Inflammatory macrophage treated with lipopolysaccharide for 1 hour (primary cell): ENCODE measurements at places on chromosomes 12 and 14.

DNA sequence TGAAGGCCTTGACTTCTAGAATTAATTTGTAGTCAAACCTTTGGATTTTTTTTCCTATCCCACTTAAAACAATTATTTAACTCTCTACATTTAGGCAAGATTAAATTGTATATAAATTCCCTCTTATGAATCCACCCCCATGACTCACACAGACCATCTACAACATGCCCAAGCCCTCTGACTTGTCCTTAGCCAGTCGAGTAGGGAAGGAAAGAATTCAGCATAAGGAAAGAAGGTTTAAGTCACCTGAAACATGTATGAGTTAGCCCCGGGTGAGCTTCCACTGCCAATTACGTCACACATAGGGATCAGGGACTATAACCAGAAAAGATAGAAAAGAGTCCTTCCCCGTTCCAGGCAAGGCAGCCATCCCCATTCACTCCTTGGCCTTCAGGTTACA lies 14.9 kb upstream of the RESF1 start:
- DNase-seq: no peak

DNA sequence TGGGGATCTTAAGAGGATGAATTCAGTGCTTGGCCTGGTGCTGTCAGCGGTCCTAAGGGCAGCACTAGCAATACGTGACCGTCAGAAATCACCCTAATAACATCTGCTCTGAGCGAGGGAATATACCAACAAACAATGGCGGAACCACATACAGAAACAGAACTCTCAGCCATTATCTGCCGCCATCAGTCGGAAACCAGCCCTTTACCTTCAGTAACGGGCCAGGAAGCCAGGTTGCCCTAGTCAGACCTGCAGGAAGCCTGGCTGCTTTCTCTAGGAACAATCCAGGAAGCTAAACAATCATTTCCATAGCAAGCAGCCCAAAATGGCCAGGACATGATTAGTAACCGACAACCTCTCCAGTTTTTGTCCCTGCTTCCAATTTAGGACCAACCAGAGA lies 5.6 kb downstream of the CDCA4 start:
- DNase-seq: no peak

DNA sequence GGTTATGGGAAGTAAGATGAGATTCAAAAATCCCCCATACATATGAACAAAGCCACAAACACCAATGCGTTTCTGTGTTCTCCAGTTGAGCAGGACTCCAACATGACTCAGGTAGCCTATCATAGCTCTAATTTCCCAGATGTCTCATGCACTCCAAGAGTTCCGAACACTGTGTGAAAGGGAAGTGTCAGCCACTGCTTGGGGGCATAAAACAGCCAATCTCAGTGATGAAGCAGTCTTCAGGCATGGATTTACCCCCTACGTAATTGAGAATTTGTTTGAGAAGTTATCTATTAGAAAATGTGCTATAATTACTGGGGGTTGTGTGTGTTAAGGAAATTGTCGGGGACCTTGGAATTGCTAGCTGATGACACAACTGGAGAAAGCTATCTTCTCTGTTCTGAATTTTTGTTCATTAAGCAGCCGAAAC lies 153.9 kb upstream of the AVPR1A start:
- no peak for DNase-seq

- peak; percentile 56 for DNase-seq
Observed at GRCh38 chr12:89370421-89370831, 18.1 kb upstream of the DUSP6 start.

DNA sequence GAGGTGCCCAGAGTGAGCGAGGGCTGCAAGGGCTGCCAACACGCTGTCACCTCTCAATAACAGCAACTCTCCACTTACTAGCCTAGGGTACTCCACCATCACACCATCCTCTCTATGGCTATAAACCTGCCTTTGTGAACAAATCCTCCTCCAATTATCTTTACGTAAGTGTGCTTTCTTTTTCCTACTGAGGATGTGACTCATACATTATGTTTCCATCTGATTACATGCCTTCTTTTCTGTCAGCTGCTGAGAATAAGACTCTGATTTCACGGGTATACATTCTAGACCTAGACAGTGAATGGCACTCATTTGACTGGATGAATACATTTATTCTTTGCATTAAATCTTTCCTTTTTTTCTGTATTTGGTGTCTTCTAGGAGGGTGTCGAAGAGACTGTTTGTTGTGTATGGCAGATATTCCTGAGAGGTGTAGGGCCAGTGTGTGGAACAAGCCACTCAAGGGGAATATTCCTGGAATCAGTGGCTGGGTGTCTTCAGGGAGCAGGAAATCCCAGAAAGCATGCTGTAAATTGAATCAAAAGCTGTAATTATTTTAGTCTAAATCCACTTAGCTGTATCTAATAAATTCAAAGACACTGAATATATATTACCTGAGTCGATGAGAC lies 327.3 kb upstream of the TMTC1 start:
- DNase-seq: no peak

- DNase-seq: no peak
Observed at GRCh38 chr12:90947869-90948268, 7.1 kb downstream of the CCER1 start.

DNA sequence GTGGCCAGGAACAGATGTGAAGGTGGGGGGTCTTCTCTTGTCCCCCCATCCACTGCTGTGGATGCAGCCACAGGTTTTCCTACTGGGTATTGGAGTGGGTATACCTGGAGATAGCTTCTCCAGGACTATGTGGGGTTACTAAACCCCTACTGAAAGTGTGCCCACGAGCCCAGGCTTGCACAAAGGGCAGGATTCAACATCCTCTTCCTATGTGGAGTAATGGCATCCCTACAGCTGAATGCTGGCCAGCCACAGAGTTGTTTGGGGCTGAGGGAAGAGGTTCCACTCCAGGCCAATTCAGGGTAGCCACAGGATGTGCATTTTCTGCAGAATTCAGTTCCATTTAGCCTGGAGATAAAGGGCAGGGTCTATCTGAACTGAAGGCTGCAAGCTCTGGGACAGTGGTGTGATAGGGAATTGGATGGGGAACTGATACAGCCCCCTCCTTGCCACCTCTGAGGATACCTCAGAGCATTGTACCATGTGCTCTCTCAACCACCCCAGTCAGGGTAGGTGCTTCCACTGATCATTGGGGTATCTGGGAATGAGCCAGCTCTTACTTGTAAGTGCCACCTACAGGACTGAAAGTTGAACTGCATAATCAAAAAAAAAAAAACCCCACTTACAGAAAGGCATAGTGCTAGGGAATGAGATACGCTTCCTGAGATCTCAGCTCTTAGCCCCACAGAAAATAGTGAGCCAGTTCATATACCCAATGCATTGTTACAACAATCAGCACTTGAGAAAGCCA lies 187.1 kb downstream of the KITLG start:
- peak; percentile 49 for DNase-seq

GRCh38 chr12:14883686-14884085 lies 2.0 kb downstream of the MGP start:
- no peak for DNase-seq

DNA sequence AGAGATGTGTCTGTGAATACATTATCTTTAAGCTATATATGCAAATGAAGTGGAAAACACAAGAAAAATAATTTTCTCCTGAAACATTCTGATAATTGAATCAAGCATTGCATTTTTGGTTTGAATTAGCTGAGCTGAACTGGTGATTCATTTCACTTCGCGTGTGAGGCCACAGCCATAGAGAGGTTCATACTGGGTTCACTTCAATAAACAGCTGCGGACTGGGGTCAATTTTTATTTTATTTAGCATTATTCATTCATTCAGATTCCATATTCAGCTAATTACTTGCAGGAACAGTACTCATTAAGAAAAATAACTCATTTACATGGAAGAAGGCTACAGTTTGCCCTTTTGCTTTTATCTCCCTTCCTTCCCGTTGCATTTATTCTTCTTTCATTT lies 195.2 kb upstream of the LRIG3 start:
- no peak for DNase-seq

- no peak for DNase-seq
Observed at GRCh38 chr12:19856389-19856788, 417.1 kb downstream of the AEBP2 start.

- no peak for DNase-seq
Observed at GRCh38 chr12:47648056-47648579, 57.7 kb downstream of the RPAP3 start.

GRCh38 chr12:108738170-108738569 lies 6.9 kb upstream of the CORO1C start:
- DNase-seq: no peak

- DNase-seq: no peak
Observed at GRCh38 chr12:53231921-53232645, at the start of gene RARG. Gene RARG (minus strand): TSS chr12:53232209. CDS start chr12:53227545, 4,664 bp downstream.
